Right cardiac atrium (tissue), 5 donors: ENCODE measurements at places on chromosomes 16 and 17.

- DNase-seq: no peak
Measured at GRCh38 chr16:71255721-71256120, 25.2 kb upstream of the HYDIN start.

DNA sequence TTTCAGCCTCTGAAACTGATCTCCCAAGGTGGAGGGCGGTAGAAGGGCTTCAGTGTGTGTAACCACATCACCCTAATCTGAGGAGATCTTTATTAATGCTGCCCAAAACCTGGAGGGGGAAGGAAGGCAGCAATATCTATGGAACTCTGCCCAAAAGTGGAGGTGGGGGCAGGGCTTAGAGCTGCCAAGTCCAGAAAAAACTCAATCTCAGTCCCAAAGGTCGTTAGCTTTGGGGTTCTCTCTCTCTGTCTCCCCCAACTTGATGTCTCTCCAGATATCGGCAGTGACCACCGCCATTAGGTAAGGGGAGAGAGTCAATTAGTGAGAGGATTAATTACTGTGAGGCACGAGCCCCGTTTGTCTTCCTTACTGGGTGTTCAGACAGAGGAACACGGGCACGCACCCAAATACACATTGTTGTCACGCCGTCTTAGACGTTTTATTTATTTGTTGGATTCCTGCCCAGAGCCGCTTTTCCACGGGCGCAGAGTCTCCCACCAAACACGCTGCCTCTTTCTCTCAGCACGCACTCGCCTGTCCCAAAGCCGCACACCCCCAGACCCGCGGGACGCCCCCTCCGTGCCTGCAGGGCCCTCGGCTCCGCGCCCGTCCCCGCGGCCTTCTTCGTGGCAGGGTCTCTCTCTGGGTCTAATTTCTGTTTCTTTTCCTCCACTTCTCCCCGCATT, 5.4 kb upstream of the LHX1 start:
- no peak for DNase-seq

- no peak for DNase-seq
Measured at GRCh38 chr16:8391257-8391656, 199.1 kb downstream of the TMEM114 start.

- no peak for DNase-seq
Measured at GRCh38 chr17:12438813-12439586, 226.7 kb upstream of the MYOCD start.

DNA sequence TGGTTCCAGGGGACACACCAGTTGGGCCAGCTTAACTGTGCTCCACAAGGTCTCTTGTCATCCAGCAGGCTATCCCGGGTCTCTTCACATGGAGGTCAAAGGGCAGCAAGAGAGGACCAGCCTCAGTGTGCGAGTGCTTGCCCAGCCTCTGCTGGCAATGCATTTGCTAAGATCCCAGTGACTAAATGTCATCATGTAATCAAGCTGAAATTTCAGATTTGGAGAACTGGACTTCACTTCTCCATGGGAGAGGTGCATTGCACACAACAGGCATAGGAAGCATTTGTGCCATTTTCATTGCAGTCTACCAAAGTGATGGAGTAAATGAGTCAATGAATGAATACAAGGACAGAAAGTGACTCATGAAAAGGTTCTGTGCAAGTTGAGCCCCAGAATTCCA, 51.2 kb upstream of the KDM8 start:
- no peak for DNase-seq

DNA sequence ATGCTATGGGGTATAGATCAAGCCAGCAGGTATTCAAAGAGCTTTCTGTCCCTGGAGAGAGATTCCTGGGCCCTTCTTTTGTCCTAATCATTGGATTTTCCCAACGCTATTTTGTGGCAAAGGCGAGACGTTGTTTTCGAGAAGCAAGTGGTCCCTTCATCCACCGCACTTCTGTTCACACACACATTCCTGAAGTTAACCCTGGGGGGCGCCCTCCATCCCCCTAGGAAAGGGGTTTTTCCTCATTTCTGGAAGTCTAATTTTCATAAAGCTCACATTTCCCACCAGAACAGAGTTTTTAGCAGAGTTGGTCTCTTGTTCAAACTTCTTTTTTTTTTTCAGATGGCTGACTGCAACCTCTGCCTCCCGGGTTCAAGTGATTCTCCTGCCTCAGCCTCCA, 11.9 kb downstream of the SCGB1C2 start:
- no peak for DNase-seq

DNA sequence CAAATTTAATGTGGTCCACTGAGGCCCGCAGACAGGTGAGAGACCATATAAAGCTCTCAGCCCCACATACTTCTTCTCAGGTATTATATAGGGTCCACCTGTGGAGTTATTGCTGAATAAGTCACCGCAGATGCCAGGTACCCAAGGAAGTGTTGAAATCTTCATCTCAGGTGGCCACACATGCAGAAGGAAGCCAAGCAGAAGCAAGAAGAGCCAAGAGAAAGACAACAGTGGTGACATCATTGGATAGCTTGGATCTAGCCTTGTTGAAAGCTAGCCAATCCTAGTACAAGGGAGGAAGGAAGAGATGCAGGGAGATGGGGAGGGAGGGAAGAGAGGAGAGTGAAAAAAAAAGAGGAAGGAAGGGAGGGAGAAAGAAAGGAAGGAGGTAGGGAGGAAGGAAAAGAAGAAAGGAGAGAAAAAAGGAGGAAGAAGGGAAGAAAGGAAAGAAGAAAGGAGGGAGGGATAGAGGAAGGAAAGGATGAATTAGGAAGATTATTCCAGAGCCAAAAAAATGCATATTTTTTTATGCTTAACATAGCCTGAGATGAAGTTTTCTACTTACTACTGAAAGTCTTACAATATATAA, 12.5 kb downstream of the ADAMTS18 start:
- DNase-seq: no peak

GRCh38 chr16:14004031-14004728, 66.9 kb upstream of the MRTFB start:
- no peak for DNase-seq

DNA sequence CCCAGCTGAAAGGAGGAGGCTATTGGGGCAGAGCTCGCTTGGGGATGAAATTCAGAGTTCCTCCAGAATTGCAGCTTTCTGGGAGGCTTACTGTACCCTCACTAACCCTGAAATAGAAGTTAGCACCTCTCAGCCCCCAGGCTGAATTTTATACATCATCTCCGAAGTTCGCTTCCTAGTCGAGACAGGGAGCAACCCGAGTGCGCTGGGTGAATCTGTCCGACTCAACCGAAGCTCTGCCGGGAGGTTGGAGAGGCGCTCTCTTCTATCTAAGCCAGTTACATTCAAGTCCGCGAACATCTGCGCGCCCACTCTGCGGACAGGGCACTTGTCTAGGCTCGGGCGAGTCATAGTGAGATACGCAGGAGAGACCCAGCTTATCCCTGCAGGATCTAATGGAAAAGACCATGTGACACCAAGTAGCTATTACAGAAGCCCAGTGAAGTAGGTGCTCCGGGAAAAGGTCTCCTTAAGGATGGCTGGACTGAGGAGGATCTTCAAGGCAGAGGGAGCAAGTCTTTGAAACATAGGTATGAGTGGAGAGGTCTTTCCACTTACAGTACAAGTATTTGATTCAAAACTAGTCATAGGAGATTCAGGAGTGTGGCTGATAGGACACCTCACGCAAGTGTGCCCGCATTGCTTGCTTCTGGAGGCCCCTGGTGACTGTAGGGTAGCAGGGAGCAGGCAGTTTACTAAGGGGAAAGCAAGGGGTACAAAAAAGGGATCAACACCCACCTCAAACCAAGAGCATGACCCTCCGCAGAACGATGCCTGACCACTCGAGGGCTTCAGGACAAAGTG, 646 bp upstream of the HES7 start:
- DNase-seq: no peak

DNA sequence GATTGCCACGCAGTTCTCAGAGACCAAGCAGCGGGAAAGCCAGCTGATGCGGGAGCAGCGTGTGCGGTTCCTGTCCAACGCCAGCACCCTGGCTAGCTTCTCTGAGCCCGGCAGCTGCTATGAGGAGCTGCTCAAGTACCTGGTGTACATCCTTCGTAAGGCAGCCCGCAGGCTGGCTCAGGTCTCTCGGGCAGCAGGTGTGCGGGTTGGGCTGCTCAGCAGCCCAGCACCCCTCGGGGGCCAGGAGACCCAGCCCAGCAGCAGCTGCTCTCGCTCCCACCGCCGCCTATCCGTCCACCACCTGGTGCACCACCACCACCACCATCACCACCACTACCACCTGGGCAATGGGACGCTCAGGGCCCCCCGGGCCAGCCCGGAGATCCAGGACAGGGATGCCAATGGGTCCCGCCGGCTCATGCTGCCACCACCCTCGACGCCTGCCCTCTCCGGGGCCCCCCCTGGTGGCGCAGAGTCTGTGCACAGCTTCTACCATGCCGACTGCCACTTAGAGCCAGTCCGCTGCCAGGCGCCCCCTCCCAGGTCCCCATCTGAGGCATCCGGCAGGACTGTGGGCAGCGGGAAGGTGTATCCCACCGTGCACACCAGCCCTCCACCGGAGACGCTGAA, 15.2 kb downstream of the CACNA1G start:
- peak; percentile 53 for DNase-seq

DNA sequence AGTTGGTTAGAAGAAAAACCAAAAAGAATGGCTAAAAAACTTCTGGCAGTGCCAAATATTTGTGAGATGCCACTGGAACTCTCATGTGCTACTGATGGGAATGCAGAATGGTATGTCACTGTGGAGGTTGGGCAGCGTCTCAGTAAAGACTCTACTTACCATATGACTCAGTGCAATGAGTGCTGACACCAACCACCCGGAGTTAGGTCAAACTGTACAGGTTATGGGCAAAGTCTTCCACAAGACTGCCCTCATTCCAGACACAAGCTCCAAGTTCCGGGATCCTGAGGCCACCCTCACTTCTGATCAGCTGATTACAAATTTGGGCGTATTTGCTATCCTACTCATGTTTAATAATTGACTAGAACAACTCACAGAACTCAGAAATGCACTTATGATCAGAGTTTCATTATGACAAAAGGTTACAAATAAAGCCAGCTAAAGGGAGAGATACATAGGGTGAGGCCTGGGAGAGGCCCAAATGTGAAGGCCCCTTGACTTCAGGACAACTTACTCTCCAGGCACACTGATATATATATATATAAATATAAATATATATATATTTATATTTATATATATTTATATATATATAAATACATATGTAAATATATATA, 114.9 kb downstream of the TRIM37 start:
- DNase-seq: no peak

DNA sequence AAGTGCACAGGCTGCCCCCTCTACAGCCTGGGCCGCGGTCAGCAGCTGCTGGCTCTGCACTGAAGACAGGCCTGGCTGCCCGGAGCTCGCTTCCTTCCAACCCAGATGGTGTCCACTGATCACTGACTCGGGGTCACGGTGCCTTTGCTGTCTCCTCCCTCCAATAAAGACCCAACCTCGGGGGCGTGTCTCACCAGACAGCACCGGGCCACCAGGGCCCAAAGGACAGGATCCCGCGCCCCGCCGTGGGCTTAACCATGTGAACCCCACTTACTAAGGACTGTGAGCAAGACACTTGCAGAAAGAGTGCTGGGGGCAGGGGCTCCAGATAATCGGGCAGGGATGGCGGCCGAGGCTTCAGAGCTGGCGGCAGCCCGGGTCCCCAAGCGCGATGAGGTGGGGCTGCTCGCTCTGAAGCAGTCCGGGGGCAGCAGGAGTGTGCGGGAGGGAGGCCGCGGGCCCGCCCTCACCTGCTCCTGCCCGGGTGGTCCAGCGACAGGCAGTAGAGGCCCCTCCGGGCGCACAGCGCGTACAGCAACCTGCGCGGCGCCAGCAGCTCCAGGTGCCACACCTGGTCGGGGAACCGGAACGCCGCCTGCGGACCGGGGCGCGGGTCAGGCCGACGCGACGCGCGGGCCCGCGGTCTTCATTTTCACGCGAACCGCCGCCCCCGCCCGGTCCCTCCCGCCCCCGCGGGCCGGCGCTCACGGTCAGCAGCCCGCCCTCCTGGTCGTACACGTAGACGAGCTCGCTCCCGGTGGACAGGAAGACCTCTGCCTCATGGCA, 502 bp downstream of the FAAP100 start:
- no peak for DNase-seq

- DNase-seq: no peak
Measured at GRCh38 chr16:12294471-12294870, 317.9 kb downstream of the SNX29 start.

DNA sequence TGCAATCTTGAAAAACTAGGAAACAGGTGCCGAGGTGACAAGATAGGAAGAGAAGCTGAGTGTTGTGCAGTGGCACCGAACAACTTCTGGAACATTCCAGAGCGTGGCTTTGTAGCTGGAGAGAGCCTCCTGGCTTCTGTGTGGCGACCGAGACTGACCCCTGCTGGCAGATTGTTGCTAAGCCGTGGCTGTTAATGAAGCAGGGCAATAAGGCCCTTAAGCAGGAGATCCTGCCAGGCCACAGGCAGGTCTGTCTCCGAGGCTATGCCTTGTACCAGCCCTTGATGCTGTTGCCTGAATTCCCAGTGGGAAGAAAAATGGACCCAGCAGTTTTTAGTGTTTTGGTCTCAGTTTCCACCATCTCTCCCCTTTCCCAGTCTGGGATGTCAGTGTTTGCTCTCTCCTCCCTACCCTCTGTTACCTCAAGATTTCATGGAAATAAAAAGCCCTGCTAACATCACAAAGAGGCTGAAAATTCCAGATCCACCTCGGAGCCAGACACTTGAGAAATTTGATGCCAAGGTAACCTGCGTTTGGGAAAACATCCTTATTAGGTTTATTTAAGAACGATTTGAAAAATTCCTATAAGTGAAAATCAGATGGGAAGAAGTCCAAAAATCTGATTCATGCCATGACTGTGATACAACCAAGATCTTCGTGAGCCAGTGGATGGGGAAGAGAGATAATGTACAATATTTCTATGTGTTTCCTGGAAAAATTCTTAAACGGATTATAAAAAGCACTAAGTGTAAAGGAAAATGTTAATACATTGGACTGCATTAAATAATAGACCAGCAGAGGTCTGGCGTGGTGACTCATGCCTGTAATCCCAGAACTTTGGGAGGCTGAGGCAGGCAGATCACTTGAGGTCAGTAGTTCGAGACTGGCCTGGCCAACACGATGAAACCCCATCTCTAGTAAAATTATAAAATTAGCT, 265.1 kb downstream of the PRKCA start:
- peak; percentile 89 for DNase-seq

DNA sequence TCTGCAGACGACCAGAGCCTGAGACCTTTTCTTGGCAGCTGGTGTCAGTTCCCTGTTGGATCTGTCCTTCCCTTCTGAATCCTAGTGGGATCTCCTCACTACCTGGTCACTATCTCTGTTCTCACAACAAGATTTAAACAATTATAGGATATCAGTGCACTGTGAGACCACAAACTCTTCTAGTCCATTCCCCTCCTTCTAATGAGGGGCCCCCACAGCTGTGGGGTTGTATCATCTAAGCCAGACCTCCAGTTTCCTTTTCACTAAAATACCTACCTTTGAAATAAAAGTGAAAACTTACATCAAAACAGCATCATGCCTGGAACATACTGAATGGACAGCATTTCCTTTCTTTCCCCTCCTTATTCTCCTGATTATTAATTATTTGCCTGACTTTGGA, 233.2 kb downstream of the PRKCA start:
- DNase-seq: no peak

- no peak for DNase-seq
Measured at GRCh38 chr17:12546983-12547382, 118.7 kb upstream of the MYOCD start.

GRCh38 chr17:8222380-8222629, 11.9 kb upstream of the AURKB start:
- DNase-seq: no peak
